Neural crest cell (in vitro differentiated cells): ENCODE measurements at places on chromosomes 6 and 20.

DNA sequence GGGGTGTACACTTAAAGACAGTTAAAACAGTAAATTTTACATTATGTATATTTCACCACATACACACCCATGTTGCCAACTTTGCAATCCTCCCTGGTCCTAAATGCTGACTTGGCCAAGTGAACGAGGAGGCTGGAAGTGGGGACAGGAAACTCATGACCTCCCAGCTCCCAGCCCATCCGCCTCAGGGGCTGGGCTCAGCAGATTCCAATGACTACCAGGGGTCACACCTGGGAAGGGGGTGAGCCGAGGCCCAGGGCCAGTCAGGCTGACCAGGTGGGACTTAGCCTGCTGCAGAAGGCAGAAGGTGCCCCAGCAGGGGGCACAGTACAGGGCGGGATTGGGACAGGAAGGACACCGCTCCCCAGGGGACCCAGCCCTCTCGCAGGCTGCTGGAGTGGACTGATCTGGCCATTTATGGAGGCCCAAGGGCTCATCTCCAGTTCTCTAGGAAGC is 2.4 kb downstream of the SIGLEC1 start:
- no peak for DNase-seq

DNA sequence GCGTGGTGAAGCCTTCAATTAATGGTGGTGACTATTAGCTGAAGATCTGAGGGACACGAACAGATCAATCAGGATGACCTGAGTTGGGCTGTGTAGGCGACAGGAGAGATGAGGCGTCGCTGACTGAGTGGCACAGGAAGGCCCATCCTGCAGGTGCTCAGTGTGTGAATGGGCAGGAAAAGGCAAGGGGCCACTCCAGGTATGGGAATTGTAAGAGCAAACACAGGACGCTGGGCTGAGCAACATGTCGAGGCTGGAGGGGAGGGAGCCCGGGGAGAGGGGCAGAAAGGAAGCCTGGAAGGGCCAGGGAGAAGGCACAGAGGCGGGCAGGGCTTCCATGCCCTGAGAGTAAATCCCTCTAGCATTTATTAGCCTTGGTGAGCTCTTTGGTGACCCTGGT is 151.0 kb downstream of the VEGFA start:
- DNase-seq = no peak

GRCh38 chr6:129546702-129547101 is 163.3 kb downstream of the ARHGAP18 start:
- no peak for DNase-seq

DNA sequence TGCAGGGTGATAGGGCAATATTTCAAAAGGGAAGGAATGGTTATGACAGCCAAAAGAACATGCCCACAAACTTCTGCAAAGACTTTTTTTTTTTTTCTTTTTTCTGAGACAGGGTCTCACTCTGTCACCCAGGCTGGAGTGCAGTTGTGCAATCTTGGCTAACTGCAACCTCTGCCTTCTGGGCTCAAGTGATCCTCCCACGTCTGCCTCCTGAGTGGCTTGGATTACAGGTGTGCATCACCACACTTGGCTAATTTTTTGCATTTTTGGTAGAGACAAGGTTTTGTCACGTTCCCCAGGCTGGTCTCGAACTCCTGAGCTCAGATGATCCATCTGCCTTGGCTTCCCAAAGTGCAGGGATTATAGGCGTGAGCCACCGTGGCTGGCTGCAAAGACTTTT is 117.6 kb upstream of the ADGRF1 start:
- no peak for DNase-seq

GRCh38 chr20:44091026-44091425 is 96.0 kb downstream of the JPH2 start:
- DNase-seq = no peak

GRCh38 chr6:45438849-45439406 is 61.2 kb upstream of the SUPT3H start:
- no peak for DNase-seq

DNA sequence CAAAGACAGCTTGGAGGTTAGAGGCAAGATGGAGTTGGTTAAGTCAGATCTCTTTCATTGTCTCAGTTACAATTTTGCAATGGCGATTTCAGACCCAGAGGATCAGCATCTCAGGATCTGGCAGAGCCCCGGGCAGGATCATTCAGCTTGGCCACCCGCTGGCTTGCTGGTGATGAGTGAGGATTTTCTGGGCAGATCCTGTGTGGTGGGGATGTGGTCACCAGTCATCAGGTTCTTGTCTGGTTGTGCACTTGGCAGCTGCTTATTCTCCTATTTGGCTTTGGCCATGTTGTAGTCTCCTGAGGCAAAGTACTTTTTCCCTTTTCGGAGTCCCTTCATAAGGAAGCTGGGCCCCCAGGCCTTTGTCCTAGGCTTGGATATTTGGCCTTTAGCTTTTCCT is 953.9 kb downstream of the KIF16B start:
- DNase-seq = no peak

GRCh38 chr20:5841522-5841921 is 91.3 kb downstream of the SHLD1 start:
- no peak for DNase-seq

GRCh38 chr6:52389626-52390360 is 27.8 kb downstream of the PAQR8 start:
- no peak for DNase-seq

- DNase-seq = no peak
Observed at GRCh38 chr20:60011512-60012507, 53.6 kb downstream of the CDH26 start.

GRCh38 chr6:44917430-44917829 is 410.7 kb upstream of the RUNX2 start:
- DNase-seq = no peak

- no peak for DNase-seq
Observed at GRCh38 chr6:128757961-128758360, 125.0 kb upstream of the LAMA2 start.

DNA sequence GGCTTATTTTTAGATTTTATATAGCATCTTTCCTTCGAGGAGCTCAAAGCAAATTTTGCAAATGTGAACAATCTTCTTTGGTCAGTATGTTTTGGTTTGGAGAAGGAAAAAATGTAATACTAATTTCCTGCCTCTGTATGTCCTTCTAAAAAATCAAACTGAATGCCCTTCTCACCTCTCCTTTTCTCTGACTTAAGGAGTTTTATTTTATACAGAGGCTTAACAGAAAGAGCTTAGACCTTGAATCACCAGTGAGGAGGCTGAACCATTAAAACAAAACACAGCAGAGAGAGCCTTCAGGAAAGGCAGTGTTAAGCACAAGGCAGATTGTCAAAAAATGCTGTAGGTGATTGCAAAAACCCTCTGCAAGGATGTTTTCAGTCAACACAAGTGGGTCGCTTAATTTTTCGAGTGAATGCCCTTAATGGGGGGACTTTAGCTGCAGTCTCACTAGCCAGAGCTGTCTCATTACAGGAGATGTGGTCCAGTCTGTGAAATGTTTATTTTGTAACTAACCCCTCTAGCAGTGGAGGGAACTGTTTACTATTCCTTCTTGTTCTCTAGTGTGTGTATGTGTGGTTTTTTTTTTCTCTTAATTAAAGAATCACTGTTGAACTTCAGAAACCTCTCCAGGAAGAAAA is 481.3 kb upstream of the CITED2 start:
- DNase-seq = no peak

- DNase-seq = no peak
Observed at GRCh38 chr20:9179193-9179802, 110.4 kb downstream of the PLCB4 start.

DNA sequence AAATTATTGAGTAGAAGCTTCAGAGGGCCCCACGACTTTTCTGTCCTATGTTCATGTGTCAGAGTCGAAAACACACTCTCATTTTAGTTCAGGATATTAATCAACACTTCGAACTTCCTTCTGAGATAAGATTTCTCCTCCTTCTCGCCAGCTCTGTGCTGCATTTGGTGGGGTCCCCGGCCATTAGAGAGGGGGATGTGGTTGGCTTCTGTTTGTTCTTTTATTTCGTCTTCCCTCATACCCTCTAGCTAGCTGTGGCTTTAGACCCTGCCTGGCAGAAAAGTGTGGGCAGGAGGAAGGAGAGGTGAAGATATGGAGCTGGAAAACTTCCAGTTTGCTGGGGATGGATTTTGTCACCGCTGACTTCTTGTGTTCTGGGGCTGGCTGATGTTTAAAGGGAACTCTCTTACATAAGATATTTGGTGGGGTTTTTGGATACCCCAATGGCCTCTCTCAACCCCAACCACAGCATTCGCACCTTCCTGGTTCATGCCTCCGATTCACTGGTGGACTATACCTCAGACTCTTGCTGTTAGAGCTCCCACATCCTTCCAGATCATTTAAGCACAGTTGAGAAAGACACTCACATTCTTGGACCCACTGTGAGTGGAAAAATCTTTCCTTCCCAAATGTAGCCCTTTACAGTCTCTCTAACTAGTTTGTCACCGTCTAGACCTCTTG is 30.7 kb upstream of the TMX4 start:
- DNase-seq = no peak

- no peak for DNase-seq
Observed at GRCh38 chr20:19952392-19952791, 64.8 kb upstream of the NAA20 start.

- no peak for DNase-seq
Observed at GRCh38 chr20:35040646-35041045, 52.0 kb downstream of the TRPC4AP start.

GRCh38 chr6:6966127-6966526 is 141.6 kb upstream of the RREB1 start:
- no peak for DNase-seq

- DNase-seq = no peak
Observed at GRCh38 chr20:33857722-33858563, 46.8 kb downstream of the CHMP4B start.
